NT2/D1 (cell line): ENCODE measurements at places on chromosomes 2 and 18.
A peak's percentile ranks its signal among the peaks of the same experiment; 100 is the strongest.

DNA sequence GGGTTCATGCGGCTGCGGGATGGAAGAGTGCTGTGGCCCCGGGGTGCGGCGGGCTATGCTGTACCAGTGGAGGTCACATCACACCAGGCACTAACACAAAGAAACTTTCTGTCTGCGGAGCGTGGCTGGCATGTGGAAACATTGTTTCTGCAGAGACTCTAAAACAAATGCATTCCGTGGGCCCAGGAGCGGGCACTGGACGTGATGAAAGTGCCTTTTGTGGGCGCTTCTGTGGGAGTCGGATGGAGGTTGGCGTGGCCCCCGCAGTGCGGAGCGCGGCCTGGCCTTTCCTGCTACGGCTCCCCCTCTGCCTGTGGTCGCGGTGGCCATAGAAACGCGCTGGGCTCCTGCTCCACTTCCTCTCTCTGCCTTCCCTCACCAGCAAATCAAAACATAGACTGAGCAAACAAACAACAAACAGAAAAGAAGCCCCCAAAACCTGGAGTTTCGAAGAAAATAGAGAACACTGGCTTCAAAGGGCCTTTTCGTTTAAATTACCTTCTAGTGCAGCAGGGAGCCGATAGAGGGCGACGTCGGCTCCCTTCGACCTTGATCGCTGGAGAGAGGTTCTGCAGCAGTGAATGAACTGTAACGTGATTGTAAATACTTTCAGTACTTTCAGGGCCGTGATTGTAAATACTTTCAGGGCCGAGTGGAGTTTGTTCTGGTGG, 51.4 kb downstream of the KIF5C start:
- DNase-seq = peak; percentile 28

DNA sequence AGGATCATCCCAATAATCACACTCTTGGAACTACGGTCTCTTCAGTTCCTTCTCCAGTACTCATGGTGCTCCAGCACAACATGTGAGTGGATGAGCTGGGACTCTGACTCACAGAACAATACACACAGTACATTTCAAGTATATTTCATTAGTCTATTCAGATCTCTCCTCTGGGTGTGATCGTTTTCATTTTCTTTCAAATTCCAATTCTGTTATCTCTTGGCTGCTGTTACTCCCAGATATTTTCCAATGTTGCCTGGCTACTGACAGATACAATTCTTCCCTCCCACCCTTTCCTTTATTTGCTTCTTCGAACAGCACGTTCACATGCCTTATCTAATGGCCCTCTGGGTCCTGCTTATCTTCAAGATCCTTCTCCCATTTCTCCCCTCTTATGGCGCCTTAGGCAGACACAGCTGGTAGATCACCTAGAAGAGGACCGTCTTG, 216.0 kb downstream of the ACKR3 start:
- no peak for DNase-seq

DNA sequence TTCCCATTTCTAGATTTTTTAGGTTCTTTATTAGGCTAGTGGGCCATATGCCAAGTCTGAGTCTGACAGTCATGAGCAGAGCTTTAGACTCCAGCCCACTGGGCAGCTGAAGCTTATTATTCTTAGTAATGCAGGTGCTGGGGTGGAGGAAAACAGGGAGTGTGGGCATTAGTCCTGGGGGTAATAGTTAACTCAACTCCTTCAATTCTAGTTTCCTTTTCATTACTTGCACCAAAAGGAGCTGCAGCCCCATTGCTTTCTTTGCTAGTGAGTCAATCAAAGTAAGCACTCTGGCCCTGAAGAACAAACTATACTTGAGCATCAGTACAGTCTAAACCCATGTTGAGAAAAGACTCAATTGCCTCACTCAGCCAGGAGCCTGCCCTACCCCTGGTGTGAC, 35.5 kb downstream of the ICOS start:
- DNase-seq = no peak

DNA sequence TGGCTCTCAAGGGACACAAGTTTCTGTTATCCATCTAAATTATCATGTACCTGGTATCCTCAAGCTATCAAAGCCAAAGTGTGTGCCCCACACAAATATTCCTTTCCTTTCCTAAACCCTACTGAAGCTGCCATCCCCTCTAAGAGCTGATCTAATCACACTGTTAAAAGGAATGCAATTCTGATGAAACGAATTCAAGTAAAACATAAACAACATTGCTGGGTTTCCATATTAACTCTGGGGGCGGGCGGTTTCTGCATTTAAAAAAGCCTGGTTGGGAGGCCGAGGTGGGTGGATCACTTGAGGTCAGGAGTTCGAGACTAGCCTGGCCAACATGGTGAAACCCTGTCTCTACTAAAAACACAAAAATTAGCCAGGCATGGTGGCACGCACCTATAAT, 41.9 kb upstream of the PCBP1 start:
- no peak for DNase-seq

GRCh38 chr2:45469314-45470099, 141.6 kb downstream of the SRBD1 start:
- no peak for DNase-seq

DNA sequence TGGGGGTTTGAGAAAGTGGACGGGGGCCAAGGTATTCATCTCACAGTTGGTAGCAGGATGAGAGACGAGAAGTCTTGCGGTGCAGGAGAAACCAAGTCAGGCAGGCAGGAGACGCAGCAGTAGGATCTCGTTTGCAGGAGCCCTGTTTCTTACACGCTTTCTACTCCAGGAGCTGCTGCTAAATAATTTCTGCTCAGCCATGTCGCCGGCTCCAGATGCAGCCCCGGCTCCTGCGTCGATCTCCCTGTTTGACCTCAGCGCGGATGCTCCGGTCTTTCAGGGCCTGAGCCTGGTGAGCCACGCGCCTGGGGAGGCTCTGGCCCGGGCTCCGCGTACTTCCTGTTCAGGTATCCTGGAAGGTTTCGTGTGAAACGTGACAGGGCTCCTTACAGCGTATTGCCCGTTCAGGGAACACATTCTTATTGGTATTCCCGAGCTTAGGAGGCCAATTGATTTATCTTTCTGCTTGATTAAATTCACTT, 494 bp downstream of the ANKZF1 start:
- DNase-seq = no peak

DNA sequence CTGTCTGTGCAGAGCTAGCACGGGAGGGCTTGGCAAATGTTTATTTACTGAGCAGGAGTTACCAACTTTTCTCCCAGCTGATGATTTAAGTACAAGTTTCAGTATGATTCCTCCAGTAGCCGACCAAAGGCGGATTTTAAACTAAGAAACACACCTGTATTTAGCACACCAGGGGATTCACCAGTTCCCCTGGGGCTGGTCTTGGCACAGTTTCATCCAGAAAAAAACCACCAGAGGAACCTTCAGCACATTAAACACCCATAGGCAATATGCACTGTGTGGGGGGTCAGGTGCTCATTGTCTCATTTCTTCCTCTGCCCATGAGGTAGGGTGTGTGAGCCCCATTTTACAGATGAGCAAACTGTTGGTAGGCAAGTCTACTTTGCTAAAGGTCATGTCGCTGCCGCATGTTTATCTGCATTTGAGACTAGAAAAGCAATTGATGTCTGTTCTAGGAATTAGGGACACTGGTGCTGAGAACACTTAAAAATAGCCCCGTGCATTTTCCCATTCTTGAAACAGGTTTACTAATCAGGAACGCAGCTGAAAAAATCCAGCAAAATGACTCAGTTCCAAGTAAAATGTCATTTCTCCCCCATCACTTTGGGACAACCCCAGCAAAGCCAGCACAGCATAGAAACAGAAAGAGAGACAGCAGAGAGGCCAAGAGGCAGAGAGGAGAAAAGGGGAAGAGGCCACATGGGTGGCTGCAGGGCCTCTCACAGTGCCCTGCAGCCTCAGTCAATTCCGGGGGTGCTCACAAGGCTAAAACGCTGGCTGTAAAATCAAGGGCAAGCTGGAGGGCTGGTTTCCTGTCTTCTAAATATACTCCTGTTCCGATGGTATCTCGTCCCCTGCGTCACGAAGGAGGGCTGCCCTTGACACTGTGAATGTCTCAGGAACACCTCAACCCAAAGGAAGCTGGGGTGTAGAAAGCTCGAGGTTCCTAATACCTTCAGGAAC, 166.8 kb upstream of the ID2 start:
- no peak for DNase-seq

- DNase-seq = peak; percentile 69
Measured at GRCh38 chr2:27754138-27754588, 17.4 kb upstream of the MRPL33 start.

GRCh38 chr2:234828382-234829073, 123.3 kb upstream of the SH3BP4 start:
- no peak for DNase-seq

DNA sequence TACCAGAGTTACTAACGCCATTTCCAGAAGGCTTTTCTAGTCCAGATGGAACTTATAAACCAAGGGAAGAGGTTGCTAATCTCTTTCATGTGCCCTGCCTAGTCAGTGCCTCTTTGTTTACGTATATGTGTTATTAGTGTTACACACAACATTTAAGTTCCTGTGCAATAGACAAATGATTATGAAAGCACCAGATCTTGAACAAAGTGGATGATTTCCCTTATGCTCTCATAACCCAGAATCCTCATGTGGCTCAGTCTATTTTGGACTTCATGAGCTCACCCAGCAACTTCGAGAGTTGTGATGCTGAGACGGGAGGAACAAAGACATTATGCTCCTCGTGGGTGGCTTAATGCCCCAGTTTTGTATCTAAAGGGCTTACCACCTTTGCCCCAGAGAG, 214.4 kb upstream of the SP5 start:
- no peak for DNase-seq

DNA sequence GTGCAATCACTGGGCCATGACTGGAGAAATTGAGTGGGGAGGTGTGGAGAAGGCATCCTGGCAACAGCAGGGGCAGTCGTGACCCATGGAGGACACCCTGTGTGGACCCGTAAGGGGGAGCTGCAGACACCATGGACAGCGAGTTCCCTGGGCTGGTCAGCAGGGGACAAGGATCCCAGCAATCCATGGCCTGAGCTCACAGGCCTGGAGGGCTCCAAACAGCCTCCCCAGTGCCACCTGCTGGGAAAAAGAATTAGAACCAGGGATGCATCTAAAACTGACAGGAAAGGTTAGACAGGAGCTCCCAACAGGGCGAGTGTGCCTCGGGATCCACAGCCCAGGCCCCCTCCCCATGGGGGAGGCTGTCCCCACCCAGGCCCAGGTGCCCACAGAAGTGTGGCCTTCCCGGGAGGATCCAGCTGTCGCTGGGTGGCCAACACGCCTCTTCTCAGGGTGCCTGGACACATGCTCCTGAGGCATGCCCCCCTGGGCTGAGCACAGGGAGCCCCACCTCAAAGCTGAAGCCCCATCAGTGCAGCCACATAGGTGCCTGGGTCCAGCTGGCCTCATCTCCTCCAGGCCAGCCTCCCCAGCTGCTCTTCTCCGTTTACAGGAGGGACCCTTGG, 20.5 kb upstream of the KIF1A start:
- peak; percentile 65 for DNase-seq
